Mesothelial cell of epicardium (in vitro differentiated cells): ENCODE measurements at places on chromosomes 7 and 10.

- DNase-seq, result no peak
Observed at GRCh38 chr7:156111-157007, 36.0 kb upstream of the FAM20C start.

DNA sequence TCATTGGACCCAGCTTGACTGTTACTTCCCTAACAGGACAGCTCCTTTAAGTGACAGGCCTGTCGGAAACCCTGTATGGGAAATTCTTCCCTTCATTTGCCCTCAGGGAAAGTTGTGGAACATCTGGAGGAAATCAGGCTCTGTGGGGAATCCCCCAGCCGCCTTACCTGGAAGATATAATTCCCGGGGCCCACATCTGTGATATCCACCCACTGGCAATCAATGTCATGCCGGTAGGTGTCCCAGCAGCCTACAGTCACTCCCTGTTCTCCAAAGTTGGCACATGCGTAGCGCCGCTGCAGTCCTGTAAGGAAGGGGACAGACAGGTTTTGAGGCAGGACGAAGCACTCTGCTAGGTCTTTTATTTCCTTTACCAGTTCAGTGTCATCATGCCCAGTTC is 16.6 kb downstream of the LOXL4 start:
- no peak for DNase-seq

GRCh38 chr7:25124465-25125136 is 459 bp downstream of the CYCS start:
- DNase-seq, result no peak

GRCh38 chr7:107934991-107935770 is 44.2 kb downstream of the DLD start:
- DNase-seq, result no peak

GRCh38 chr7:115099906-115100305 is 178.0 kb downstream of the MDFIC start:
- DNase-seq, result no peak

DNA sequence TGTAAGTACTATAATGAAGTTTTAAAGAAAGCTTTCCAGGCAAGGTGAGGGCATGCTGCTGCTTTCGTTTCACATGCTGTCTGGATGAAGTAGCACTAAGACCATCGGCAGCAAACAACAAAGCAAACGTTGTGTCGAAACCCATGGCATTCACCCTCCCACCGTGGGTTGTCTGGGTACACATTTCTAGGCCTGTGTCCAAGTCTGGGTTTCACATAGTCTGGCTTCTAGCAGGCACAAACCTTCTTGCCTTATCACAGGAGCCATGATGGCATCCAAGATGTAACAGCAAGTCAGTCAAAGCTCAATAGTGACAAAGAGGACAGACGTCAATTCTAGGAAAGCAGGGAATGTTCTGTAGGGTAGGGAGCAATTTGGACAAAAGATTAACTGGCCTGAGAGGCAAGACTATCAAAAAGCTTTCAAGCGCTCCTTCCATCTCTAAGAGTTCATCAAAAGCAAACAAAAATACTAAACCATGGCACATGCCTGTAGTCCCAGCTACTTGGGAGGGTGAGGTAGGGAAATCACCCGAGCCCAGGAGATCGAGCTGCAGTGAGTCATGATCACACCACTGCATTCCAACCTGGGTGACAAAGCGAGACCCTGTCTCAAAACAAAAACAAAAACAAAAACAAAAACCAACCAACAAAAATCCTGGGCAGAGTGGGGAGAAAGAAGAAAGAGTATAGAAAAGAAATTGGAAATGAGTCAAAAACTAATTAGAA is 42.7 kb downstream of the PAXIP1 start:
- no peak for DNase-seq

- no peak for DNase-seq
Observed at GRCh38 chr10:18615618-18616017, 35.8 kb downstream of the NSUN6 start.

DNA sequence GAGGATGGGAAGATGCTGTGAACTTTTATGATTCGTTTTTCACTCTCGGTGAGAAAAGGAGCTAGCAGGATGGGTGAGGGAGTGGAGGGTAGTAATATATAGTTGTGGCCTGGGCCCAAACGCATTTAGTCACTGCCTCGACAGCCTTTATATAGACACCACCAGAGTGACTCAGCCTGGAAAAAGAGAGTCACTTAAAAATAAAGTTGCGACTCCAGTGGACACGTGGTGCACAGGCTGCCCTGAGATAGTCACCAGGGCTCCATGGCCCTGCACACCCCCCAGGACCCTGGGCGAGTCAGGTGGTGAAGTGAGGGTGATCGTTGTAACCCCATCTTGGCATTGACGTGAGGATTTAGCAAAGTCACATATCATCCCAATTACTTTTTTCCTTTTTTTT is 106.7 kb downstream of the CUX1 start:
- DNase-seq, result no peak

DNA sequence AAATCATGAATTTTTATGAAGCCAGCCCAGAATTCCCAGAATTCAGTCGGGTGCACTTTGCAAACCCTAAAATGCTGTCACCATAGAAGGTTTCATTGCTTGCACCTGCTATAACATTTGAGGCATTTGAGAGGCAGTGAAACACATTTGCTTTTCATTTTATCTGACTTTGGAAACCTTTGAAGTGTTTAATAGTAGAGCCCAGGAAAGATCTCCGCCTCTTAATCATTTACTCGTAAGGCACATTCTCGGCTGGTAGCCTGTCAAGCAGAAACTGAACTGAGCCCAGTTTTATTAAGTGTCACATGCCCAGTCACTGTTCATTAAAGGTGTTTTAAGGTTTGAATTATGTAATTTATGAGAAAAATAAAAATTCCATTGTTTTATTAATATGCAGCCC is 247.6 kb downstream of the EMX2 start:
- DNase-seq, result no peak

GRCh38 chr10:14683256-14683655 is 91.4 kb downstream of the FAM107B start:
- DNase-seq, result no peak

DNA sequence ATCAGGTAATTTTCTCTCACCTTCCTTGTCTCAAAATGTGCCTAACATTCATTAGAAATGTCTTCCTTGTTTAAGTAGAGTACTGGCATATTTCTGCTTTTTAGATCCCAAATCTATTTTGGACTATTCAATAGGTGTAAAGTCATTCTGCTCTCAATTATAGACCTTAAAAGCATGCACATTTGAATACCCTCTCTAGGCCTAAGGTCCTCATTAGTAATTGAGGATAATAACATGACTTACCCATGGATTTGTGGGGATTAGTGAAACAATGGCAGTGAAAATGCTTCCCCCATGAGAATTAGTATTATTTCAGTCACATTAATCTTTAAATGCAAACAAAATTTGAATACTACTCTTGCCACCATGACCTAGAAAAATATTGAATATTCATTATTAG is 1073.0 kb upstream of the CELF2 start:
- no peak for DNase-seq

GRCh38 chr10:77458986-77459590 is 178.5 kb downstream of the KCNMA1 start:
- no peak for DNase-seq

- no peak for DNase-seq
Observed at GRCh38 chr10:87844837-87845623, 18.3 kb downstream of the KLLN start.

DNA sequence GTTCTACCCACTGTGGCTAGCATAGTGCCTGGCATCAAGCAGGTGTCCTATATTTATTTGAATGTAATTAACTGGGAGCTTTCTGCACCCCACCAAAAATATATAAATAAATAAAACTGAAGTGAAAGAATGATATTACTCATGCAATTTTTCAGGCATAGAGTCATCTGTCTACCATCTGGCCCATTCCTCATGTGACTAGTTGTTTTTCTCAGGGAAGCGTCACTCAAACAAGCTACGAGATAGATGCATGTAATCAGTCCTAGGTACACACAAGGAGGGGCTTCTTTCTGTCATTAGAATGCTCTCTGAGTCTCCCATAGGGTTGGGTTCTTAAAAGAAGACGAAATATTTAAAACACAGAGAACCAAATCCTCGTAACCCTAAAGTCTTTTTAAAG is 255.5 kb upstream of the KMT2E start:
- DNase-seq, result no peak

DNA sequence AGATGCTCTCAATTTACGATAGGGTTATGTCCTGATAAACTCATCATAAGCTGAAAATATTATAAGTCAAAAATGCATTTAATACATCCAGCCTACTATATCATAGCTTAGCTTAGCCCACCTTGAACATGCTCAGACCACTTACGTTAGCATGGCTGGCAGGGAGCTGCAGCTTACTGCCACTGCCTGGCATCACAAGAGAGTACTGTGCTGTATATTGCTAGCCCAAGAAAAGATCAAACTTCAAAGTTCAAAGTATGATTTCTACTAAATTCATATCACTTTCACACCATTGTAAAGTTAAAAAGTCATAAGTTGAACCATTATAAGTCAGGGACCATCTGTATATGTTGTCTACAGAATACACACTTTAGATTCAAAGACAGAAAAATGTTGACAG is 91.6 kb downstream of the HYCC1 start:
- DNase-seq, result no peak

DNA sequence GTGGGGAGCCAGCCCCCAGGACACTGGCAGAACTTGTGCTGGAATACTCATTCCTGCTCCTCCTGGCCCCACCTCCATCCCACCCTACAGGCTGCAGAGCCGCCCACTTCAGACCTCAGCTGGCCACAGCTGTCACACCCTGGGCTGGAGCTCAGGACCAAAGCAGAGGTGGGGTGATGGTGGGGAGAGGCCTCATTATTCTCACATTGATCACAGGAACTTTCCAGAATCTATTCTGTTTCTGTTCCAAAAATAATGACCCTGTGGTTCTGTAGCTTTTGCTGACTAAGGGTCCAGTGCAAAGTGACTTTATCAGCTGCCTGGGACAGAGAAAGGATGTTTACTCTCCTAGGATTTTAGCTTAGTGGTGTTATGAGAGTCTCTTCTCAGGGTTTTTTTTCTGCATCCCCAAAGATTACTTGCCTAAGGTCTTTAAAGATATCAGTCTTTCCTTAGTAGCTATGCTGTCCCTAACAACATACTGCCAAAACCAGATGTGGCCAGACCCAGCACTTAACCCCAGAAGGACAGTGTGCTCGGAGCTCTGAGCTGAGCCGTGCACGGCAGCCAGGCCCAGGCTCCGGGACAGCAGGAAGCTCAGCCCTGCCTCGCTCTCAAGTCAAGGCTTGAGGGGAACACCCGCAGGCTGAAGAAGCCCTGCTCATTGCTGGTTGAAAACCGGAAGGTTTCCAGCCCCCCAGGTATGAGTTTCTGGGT is 223.3 kb downstream of the MLLT10 start:
- DNase-seq, result no peak

- no peak for DNase-seq
Observed at GRCh38 chr7:38542156-38542555, 89.0 kb downstream of the AMPH start.

DNA sequence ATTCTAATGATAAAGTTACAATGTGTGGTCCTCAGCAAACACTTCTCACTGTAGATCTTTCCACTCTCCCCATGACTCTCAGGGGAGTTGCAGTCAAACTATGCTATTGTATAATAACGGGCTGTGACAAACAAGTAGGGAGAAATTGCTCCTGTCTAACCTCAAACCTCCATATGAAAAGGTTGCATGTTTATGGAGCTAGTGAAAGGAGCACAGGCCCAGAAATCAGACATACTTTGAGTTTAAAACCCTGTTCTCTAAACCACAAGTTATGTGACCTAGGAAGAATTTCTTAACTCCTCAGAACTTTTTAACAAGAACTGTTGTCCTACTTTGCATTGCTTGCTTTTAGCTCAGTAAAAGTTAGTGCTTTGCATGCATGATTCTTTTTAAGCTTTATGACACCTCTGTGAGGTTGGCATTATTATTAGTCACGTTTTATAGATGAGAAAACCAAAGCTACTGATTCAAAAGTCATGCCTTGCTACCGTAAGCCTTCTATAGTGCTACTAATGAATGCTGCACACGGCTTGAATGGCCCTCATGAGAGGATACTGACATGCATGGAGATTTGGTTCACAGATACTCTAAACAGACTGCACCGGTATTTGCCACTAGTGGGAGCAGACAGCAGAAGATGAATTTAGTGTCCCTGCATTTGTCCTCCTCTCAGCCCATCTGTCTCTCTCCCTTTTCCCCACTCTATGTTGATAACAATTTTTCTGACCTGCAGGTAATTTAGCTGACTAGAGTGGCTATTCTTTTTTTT is 129.5 kb upstream of the PCGF5 start:
- DNase-seq, result no peak
